Suppressor macrophage treated with lipopolysaccharide for 1 hour (primary cell): ENCODE measurements at places on chromosomes 5 and 9.

DNA sequence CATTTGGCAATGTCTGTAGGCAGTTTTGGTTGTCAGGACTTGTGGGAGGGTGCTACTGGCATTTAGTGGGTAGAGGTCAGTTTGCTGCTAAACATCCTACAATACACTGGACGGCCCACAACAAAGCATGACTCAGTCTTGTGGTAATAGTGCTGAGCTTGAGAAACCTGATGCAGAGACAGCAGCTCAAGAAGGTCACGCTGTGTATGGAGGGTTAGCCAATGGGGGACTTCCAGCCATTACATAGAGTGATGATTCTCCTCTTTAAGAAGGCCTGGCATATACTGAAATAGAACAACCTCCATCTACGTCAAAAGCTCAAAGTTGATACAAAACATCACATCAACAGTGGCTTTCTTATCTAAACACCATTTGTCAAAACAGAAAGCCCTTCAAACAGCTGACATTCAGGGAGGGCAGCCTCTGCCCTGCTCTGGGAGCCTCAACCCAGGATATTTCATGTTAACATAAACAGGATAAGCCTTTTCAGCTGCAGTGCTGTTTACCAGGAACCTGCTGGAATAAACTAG, 143.0 kb downstream of the GPBP1 start:
- peak; percentile 84 for DNase-seq

DNA sequence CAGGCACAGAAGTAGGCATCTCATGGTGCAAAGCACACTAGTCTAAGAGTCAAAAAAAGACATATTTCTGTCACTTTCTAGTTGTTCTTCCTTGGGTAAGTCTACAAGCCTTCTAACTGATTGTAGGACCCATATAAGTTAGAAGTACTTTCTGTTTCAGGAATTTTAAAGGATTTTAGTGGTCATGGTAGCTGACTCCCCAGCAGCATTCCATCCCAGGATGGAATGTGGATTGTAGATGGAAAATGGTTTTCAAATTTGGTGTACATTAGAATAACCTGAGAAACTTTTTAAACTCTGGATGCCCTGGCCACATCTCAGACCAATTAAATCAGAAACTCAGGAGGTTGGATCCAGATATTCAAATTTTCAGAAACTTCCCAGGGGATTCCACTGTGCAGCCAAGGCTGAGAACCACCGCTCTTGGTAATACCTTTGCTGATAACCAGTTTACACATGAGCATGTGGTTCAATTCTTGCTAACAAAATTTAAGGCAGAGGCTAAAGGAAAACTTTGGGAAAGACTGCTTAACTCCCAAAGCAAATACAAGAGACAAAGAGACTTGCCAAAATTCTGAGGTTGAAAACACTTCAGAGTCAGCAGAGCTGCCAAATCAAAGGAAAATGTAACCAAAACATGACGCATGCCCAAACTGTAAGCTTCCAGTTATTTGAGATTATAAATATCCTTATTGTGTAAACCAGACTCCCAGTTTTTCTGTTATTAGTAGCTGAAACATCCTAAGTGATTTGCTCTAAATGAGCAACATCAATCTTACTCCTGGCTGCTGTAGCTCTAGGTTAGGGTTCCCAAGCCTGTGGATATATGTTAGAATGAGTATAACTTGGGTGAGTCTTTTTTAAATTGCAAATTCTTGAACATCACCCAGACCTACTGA, 145.4 kb upstream of the MTAP start:
- no peak for DNase-seq

DNA sequence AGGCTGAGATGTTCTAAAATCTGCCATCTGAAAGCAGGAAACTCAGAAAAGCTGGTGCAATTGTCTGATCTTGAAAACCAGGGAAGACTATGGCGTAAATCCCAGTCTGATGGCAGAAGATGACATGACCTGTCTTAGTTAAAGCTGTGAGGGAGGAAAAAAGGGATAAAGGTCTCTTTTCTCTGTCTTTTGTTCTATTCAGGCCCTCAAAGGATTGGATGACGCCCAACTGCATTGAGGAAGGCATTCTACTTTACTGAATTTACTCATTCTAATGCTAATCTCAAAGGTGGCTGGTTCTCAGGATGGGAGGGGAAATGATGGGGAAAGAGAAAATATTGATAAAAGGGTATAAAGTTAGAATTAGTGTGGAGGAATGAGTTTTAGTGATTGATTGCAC, 312.8 kb upstream of the CTNND2 start:
- no peak for DNase-seq

- DNase-seq: no peak
These were observed 159.5 kb upstream of the CHD1 start for GRCh38 chr5:99088309-99088708.

DNA sequence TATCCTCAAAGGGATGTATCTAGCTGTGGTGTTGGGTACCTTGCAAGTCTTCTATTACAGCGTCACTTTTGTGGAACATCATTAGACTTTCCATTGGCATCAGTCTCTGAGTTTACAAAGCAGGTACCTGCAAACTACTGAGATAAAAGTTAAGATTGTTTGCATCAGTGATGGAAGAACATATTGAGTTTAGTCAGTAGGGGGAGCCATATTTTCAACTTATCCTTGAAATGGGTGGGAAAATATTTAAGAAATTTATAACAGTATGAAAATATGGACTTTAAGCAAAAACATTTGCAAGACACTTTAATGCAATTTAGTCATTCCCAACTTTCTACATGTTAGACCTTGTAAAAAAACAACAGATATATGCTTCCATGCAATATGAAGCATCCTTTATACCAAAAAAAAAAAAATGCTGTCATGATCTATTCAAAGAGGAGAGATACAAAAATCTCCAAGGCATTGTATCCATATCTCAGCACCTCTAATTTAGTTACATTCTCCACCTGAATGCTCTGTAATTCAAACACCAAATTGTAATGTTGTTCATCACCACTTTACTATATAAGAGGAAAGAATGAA, 98.6 kb upstream of the ADAMTS19 start:
- no peak for DNase-seq
